ENCODE measurements at places on chromosomes 3 and 15.

- DNase-seq = no peak
Measured at GRCh38 chr3:120661106-120661905, 20.7 kb downstream of the HGD start.

- DNase-seq = no peak
Measured at GRCh38 chr3:59709702-59710553, 660.1 kb upstream of the CFAP20DC start.

DNA sequence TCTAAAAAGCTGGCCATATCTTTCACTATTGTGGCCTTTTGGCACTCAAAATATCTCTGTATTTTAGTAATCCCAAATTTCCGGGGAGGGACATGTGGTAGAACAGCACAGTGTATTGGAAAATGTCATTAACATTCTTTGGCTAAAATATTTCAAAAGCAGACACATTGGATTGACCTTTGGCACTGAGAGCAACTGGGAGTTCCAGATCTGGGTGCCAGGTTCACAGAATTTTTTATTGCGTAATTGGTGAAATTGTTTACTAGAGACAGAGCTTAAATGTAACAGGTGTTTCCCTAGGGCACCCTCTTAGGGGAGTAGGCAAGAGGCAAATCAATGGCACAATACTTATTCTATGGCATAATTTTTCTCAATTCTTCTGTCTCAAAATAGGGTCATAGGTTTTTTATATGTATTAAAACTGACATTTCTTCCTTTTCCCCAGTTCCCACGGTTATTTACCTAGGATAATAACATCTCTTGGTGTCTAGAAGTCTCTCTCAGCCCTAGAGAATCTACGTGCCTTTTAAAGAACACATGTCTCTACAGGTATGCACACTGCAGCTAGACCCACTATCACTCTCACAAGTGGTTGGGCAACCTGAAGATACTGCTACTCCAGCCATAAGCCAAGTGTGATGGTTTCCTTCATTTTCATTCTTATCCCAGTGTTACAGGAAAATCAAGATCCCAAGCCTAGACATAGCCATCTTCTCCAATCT is 10.6 kb downstream of the RBMS3 start:
- peak; percentile 27 for DNase-seq

GRCh38 chr3:182697345-182697919 is 95.9 kb upstream of the ATP11B start:
- no peak for DNase-seq

DNA sequence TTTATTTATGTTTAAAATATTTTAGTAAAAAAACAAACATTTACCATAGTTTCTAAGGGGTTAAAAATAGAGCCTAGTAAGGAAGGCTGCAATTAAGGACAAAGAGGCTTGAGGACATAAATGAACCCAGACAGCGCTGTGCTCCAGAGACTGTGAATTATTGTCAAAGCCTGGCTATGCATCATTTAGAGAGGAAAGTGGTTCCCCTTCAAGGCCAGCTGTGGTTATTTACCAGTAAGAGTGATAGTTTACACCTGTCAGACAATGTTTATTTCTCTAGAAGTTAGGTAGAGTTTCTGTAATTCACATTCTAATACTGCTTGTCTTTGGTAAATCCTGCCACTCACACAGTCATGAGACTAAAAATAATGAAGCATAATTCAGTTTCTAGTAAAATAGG is 32.4 kb upstream of the PIK3R4 start:
- no peak for DNase-seq

- DNase-seq = peak; percentile 55
Measured at GRCh38 chr3:124266487-124266886, 274.6 kb upstream of the ROPN1 start.

DNA sequence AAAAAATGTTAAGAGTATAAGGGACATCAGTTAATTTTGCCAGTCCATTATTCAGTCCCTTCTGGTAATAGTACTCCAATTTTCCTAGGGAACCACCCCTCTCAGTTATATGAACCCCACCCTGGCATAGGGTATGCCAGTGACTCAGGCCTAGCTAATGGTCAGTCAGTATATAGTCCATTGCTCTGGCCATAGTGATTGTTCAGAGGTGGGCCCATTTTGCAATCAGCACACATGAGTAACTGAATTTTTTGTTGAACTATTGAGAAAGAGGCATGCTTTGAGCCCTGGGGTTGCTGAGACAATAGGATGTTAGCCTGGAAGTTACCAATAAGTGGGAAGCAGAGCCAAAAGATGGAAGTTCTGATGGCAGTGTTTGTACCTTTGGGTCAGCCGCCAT is 4.1 kb downstream of the LRCH3 start:
- peak; percentile 78 for DNase-seq

GRCh38 chr15:51450001-51450400 is 108.5 kb downstream of the GLDN start:
- DNase-seq = peak; percentile 48

DNA sequence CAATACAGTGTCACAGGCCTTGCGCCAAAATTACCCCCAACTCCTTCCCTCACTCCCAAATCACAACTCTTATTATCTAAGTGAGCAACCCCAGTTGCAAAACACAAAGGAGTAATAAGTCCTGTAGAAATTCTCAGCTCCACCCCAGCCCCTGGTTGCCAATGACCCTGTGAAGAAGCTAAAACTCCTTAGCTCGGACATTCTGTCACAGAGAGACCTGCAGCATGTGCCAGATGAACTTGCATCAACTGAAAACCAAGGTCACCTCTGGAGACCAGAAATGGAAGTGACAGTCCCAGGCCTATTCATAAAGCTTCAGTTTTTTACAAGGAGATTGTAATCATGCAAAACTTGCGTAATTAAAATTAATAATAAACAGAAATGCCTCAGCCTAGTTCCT is 55.2 kb downstream of the RBPMS2 start:
- DNase-seq = no peak

GRCh38 chr3:58059349-58060321 is 51.4 kb downstream of the FLNB start:
- peak; percentile 73 for DNase-seq

DNA sequence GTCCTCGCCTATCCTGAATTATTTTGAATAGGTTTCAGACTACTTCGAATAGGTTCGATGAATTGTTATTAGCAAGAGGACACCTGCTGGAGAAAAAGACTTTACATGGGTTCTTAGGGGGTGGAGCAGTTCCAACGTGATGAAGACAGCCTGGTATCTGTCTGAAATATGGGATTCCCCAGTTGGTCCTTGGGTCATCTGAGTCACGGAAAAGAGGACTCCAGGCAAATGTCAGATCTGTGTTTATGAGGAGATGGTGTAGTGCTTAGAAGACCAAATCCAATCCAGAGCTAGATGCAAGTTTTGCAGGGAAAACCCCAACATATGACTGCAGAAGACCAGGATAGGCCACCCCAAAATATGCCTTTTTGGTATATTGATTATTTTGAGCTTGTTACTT is 98.9 kb upstream of the IGSF10 start:
- no peak for DNase-seq

GRCh38 chr15:100105101-100105500 is 236.7 kb downstream of the ADAMTS17 start:
- no peak for DNase-seq

DNA sequence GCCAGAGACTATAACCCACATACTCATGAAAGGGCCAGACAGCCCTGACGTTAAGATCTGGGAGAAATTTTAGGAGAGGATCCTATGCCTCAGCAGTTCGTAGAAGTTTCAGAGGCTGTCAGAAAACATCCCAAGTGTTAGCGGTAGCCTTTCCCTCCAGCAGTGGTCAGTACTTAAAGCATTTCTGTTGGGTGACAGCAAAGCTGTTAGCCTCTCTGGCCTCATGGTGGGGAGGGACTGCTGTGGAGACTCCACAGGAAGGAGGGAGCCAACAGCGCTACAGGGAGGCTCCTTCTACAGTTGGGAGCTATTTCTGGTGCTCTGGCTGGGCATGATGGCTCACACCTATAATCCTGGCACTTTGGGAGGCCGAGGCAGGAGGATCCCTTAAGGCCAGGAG is 27.4 kb downstream of the IDH2 start:
- peak; percentile 33 for DNase-seq

DNA sequence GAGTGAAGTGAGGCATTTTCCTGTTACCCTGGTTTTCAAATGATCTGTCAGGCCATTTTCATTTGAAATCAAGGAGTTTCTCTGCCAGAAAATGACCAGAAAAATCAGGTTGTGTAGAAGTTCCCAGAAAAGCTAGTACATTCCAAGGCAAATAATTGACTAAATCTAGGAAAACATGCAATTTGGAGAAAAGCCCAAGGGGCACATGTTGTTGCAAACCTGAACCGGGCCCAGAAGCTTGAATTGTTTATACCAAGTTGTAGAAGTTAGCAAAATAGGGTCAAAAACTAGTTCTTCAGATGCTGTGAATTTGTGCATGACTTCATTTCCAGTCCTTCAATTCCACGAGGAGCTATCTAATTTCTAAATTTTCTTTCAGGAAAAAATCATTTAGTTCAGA is 31.0 kb downstream of the TRIM42 start:
- DNase-seq = no peak

DNA sequence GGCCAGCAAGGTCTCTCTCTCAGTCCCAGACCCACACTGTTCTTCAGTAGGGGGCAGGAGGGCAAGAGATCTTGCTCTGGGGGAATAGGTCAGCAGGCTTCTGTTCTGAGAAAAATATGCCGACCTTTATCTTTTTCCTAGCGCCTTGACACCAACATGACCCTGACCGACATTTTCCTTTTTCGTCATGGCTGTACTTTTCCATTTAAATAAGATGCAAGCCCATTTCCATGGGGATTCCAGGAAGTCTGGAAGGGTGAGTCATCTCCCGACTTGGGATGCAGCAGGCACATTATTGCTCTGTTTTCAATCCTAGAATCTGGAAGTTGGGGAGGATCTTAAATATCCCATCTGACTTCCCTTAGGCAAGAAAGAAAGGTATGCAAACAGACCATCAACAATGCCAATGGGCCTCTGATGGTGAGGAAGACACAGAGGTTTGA is 261.5 kb upstream of the LRTM1 start:
- DNase-seq = peak; percentile 65

GRCh38 chr3:128486681-128487537 is 6.1 kb downstream of the GATA2 start:
- DNase-seq = peak; percentile 58

- no peak for DNase-seq
Measured at GRCh38 chr3:72985576-72985975, 11.0 kb upstream of the PPP4R2 start.

GRCh38 chr3:186509423-186509822 is 34.8 kb downstream of the CRYGS start:
- DNase-seq = no peak

- no peak for DNase-seq
Measured at GRCh38 chr15:79003896-79004295, 59.0 kb upstream of the CTSH start.

GRCh38 chr3:177516158-177517011 is 319.1 kb upstream of the TBL1XR1 start:
- no peak for DNase-seq

GRCh38 chr3:178120367-178120766 is 415.9 kb upstream of the KCNMB2 start:
- DNase-seq = no peak

- DNase-seq = peak; percentile 57
Measured at GRCh38 chr15:48602358-48603122, 43.0 kb downstream of the FBN1 start.

- no peak for DNase-seq
Measured at GRCh38 chr3:191795196-191795595, 334.2 kb downstream of the PYDC2 start.

DNA sequence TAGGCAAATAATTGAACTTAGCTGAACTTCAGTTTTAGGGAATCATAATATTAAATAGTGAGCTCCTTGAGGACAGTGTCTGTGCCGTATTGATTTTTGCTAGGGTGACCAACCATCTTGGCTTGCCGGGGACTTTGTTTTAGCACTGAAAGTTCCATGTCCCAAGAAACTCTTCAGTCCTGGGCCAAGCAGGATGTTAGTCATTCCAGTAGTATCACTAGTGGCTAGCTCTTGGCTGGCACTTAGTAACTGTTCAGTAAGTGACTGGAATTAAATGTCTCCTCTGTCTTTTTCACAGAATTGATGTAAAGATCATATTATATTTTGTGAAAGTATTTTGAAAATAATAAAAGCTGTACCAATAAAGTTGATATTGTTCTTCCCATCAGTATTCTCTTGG is 42.3 kb downstream of the RSRC1 start:
- no peak for DNase-seq

DNA sequence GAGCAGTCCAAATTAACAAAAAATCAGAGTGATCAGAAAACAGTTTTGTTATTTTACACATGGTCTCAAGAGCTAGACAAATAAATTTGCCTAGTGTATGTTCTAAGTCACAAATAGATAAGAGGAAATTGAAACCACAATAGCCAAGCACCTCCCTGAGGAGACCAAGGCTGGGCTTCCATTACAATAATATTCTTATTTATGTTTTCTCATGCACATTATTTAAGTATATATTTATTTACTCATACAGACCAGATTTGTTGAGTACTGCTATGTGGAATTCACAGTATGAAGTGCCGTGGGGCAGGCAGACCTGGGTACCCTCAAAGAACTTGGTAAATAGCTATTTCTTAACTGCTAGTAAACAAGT is 242.3 kb upstream of the ICE2 start:
- no peak for DNase-seq

DNA sequence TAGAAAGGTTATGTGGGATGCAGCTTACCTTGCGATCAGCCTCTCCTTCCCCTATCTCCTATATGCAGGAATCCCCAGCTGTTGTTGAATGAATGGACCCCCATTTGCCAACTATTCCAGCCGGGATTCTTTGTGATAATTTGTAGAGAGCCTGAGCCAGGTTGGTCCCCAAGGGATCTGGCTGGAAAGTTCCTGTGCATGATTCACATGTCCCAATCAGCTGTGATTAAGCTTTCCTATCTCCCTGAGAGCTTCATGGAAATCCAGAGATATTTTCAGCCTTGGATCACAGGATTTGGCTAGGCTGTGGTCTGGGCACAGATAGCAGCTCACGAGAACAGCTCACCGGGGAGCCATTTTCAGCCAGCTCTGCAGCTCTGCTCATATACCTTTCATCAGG is 76.7 kb downstream of the ARNT2 start:
- DNase-seq = peak; percentile 95

GRCh38 chr3:38453075-38453912 is at the start of gene ACVR2B:
Gene ACVR2B (plus strand): TSS chr3:38453890. CDS start chr3:38454323, 433 bp downstream.
- peak; percentile 83 for DNase-seq

GRCh38 chr15:44149224-44149623 is 45.8 kb downstream of the FRMD5 start:
- DNase-seq = no peak

DNA sequence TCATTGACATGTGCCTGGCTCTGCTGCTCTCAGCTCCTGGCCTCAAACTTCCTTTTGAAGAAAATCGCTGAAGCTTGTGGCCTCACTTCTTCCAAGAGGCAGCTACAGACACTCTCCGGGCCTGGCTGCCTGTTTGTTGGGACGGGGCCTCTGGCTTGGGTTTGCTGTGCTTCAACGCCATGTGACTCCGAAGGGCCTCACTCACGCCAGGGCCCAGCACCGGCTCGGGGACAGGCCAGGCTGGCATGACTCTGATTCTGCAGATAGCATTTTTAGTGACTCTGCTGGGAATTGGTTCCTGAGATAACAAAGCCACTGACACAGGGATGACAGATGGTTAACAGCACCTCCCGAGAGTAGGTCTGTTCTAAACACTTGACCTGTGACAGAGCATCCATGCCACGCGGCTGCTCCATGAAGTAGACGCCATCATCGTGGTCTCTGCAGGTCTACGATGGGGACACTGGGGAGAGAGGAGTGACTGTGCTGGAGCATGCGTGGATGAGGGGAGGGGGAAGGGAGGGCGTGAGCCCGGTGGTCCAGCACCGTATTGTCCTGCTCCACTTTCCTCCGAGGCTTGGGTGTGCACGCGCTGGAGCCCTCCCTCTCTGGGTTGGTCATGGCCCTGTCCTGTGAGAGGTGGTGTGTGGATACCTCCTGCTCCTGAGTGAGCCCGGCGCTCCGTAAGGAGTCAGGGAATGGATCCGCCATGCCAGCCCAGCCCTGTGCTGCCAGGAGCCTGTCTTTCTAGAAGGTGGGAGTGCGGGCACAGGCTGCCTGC is 133.6 kb downstream of the TJP1 start:
- DNase-seq = no peak
